ENCODE measurements at places on chromosomes 1 and 21.
A peak's percentile ranks its signal among the peaks of the same experiment; 100 is the strongest.

DNA sequence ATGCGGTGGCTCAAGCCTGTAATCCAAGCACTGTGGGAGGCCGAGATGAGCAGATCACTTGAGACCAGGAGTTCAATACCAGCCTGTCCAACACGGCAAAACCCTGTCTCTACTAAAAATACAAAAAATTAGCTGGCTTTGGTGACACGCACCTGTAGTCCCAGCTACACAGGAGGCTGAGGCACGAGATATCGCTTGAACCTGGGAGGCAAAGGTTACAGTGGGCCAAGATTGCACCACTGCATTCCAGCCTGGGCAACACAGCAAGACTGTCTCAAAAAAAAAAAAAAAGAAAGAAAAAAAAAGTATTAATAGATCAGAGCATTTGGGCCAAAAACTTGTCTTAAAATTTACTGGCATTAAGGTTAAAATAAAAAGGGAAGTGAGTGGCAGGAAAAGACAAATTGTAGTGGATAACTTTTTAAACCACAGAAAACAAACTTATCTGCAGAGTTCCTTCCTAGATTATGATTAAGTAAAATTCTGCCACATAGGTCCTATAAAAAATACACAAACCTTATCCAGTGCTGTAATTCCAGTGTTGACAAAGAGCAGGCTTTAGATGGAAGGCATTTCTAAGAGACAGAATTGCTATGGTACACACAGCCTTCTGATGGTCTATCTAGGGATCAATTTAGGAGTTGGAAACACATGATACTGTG, 53.3 kb downstream of the EIF4G3 start:
- DNase-seq = no peak

GRCh38 chr1:17883662-17884395, 128.7 kb downstream of the ACTL8 start:
- no peak for DNase-seq

DNA sequence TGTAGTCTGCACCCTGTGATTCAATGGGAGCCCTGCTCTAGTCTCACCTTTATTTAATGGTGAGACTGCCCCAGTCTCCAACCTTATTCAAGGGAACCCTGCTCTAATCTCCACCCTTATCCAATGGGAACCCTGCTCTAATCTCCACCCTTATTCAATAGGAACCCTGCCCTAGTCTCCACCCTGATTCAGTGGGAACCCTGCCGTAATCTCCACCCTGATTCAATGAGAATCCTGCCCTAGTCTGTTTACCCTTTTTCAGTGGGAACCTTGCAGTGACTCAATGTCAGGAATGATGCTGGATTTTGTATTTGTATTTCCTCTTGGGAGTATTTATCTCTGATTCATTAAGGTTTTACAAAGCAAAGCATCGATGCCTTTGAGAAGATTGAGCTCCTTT, 39.5 kb downstream of the TRPM2 start:
- no peak for DNase-seq

DNA sequence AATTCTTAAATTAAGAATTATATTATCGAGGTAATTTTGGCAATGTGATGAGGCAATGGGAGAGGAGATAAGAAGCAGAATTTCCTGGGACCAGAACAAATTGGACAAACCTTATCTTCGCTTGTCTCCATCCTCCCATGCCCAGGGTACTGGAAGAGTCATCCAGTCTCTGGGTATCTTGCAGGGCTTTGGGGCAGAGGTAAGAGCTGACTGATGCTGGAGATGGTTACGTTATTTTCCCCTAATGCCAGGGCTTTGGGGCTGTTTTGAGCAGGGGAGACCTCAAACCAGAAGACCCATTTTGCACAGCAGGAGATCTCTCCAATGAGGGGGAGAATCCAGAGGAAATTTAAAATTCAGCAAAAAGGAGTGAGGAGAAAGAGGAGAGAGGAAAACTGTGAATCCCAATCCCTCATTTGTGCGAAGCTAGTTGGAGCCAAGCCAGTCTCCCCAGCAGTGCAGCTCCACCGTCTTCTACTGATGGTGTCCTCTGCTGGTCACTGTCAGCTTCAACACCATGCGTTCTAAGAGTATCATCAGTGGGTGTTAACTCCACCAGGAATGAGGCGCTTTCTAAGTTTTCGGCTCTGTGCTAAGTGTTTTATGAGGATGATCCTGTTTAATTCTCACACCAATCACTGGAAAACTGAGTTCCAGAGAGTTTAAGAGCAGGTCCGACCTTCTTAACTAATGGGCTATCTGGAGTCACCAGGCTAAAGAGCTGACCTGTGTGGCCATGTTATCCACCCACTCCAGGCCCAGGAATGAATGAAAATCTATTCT, 86.8 kb upstream of the CD34 start:
- DNase-seq = peak; percentile 14

- DNase-seq = no peak
Observed at GRCh38 chr1:216815260-216816131, 92.3 kb upstream of the ESRRG start.

GRCh38 chr1:225880222-225880588, 2.0 kb downstream of the TMEM63A start:
- peak; percentile 81 for DNase-seq
